ENCODE measurements at places on chromosomes 13 and 19.

DNA sequence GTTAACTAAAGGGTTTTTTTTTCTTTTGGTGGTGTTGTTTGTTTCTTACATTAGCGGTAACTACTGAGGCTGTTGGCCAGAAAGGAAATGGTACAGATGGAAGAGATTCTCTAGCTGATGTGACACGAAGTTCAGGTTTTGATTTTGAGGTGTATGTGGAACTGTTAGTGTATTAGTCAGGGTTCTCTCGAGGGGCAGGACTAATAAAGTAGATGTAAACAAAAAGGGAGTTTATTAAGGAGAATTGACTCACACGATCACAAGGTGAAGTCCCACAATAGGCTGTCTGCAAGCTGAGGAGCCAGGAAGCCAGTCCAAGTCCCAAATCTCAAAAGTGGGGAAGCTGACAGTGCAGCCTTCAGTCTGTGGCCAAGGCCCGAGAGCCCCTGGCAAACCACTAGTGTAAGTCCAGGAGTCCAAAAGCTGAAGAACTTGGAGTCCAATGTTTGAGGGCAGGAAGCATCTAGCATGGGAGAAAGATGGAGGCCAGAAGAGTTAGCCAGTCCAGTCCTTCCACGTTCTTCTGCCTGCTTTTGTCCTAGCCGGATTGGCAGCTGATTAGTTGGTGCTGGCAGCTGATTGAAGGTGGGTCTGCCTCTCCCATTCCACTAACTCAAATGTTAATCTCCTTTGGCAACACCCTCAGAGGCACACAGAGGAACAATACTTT lies 577.6 kb downstream of the EFNB2 start:
- no peak for DNase-seq

- DNase-seq = no peak
These were observed 37.3 kb downstream of the NFIC start for GRCh38 chr19:3403489-3404323.

DNA sequence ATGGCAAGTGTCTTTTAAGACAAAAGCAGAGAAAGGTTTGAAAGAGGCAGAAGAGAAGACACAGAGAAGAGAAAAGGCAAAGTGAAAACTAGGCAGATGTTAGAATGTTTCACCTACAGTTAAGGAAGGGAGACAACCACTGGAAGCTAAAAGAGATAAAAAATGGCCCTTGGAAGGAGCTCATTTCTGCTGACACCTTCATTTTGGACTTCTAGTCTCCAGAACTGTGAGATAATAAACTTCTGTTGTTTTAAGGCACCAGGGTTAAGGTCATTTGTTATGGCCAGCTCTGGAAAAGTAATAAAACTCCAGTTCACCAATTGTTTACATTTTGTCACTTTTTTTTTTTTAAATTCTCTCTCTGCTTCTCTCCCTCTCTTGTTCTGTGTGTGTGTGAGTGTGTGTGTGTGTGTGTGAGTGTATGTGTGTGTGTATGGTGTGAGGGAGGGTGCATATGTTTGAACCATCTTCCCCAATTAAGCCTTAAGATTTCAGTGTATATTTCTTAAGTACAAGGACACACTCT lies 374.6 kb downstream of the DACH1 start:
- no peak for DNase-seq

- DNase-seq = no peak
These were observed 389.3 kb upstream of the PCDH9 start for GRCh38 chr13:67619351-67619994.

DNA sequence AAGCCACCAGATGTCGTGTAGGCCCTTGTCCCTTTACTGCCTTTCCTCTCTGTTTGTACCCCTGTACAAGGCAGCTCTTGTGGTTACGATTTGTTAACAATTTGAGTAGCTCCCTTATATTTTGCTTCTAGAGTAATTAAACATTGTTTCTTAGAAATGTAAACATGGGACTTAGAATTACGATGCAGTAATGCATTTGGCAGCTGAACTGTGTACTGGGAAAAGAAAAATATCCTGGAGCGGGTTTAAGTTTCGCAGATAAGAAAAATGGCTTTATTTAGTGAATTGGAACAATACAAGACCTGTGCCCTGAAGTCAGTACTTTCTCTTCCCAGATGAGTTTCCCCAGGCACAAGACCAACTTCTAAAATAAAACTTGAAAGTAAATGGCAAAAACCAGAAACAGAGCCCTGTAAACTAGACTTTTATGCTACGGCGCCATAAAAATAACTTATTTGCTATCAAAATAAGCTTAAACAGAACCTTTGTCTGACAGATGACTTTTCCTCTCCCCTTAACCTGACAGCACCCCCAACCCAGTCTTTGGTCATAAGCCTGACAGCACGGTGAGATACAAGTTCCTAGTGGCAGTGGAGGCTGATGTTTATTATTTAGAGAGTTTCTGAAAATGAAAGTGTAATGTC lies 63.0 kb downstream of the LRCH1 start:
- DNase-seq = no peak

DNA sequence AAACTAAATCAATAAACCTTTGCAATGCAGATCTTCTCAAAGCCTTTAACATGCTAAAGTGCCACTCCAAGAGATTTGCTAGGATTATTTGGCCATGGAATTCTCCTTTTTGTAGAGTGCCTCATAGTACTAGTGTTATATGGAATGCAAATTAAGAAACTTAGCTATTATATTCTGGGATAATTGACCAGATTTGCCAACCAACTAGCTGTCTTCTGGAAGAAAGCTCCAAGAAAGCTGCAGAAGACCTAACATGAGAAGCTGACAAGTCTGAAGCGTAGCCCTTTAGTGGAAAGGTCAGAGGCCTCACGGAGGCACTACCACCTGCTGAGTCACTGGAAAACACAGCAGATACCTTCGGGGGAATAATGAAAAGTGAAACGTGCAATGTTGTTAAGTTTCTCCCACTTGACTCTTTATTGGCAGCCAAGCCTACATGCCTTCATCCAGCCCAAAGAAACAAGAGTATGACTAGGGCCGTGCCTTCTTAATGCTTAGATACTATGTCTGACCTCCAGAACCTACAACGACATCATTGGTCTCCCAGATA lies 29.8 kb upstream of the KATNAL1 start:
- no peak for DNase-seq

GRCh38 chr13:20192158-20192835 lies 441 bp downstream of the GJB2 start:
- DNase-seq = peak; percentile 49

GRCh38 chr19:44641501-44642265 lies 2.0 kb upstream of the PVR start:
- no peak for DNase-seq

- DNase-seq = peak; percentile 86
These were observed at the start of gene CLIP3 for GRCh38 chr19:36032251-36033104. Gene CLIP3 (minus strand): TSS chr19:36032873. CDS start chr19:36032357, 516 bp downstream.

DNA sequence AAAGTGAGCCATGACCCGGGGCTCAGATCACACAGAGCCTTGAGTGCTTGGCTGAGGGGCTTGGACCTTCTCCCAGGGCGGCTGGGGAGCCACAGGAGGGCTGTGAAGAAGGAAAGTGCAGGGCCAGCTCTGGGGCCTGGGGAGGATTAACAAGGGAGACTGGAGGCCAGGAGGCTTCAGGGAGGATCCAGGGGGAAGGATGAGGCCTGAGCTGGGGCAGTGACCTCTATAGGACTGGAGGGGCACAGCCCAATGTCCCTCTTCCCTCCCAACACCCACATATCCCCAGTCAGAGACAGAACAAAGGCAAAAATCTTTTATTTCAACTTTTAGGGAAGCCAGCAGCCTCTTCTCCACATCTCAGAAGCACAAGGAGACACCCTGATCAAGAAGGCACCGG lies 4.7 kb upstream of the SLC17A7 start:
- no peak for DNase-seq

- DNase-seq = no peak
These were observed 861.9 kb upstream of the SLITRK1 start for GRCh38 chr13:84744203-84744602.

DNA sequence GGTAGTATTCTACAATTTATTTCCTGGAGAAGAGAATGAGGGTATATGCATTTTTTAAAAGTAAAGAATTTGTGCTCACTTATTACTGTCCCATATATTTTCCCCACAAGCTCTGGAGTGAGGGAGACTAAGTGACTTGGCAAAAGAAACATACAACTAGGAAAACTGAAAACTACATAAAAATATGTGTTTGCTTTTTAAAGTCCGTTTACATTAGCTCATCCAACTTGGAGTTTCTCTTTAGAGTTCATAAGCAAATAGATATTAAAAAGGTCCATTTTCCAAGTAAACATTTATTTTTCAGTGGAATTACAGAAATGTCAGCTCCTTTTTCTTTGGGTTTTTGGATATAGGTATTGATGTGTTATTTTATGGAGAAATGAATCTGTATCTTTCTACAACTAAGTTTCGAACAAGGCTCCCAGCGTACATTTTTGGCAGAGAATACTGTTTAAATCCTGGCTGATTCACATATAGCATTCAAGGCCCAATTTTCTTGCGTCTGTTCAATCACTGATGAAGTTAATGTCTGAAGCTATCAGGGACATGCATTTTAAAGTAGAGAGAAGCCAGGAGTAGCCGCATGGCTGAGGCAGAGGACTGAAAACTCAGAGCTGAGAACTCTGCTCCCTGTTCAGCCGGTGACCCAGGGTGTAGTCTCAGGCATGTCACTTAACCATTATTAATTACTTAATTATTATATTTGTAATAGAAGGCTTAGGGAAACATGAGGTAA lies 729.4 kb downstream of the EFNB2 start:
- DNase-seq = no peak

- DNase-seq = no peak
These were observed 76.0 kb downstream of the CAB39L start for GRCh38 chr13:49367640-49368422.

DNA sequence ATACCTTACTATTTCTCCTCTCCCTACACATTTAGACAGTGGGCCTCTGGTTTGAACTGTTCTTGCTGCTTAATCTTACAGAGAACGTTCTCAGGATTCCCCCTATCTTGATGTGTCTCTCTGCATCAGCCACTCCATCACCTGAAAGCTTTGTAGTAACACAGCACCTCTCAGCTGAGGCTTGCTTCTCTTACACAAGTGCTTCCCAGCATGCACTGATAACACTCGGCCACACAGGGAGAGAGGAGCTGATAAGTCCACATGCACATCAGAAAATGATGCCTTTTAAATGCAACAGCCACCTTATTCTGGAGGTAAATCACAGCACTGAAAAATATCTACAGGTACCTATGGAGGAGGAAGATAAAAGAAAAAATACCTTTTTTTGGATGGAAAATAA lies 192.2 kb upstream of the TSHZ3 start:
- no peak for DNase-seq

GRCh38 chr19:459724-460511 lies 915 bp downstream of the SHC2 start:
- DNase-seq = peak; percentile 73

DNA sequence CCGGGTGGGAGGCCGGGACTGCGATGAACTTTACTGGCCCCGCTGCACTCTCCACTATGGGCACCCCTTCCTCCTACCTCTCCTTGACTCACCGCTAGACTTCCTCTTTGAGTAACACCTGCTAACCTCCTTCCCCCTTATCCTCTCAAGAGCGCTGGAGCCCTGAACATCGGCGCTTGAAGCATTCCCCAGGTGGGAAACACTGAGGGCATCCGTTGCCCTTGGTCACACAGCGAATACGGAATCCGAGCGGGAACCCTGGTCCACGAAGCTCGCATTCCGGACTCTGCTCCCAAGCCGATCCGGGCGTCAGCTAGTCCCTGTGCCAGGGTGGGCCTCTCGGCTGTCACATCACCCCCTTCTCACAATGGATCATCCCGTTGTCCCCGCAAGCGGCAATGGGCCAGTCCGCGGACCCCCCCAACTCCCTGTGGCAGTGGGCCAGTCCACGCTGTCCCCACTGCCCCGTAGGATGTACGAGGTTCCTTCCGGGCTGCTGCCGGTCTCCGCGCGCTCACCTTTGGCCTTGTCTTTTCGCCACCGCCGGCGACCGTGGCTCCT lies 4.2 kb downstream of the LIPE start:
- DNase-seq = peak; percentile 60

GRCh38 chr19:49588365-49589122 lies 2.4 kb upstream of the PRR12 start:
- peak; percentile 43 for DNase-seq

DNA sequence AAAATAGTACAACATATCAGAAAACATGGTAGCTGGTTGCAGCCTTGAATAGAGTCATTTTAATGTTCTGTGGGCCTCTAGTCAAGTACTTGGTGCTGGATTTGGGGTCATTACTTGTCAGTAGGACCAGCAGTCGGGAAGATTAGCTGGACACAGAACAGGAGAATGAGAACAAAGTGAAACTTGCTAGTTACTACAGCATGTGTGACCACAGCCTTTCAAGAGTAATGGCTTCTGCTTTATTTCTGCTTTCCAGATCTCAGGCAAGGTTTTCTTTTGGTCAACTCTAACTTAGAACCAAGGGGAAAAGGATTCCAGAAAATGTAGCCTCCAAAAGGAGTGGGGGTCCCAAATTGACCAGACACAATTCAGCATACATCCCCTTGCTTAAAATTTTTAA lies 17.1 kb upstream of the VWA8 start:
- DNase-seq = no peak

- no peak for DNase-seq
These were observed 105.3 kb downstream of the MYO16 start for GRCh38 chr13:108734676-108735075.

- DNase-seq = no peak
These were observed 2.9 kb upstream of the CHAMP1 start for GRCh38 chr13:114311387-114311786.

DNA sequence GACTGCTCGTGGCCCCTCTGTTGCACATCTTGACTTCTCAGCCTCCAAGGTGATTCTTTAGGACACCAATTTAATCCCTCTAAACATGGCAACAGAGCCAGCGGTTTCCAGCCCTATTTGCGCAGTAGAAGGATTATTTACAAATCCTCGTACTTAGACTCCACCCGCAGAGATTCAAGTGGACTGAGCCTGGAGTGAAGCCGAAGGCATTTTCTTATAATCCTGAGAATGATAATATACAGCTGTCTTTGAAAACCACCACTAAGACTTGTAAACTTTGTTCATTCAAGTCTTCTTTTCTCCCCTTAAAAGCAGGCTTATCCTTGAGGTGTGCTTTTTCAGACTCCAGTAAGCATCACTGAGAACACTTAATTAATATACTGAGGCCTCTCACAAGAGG lies 4.8 kb upstream of the DPRX start:
- DNase-seq = no peak

- no peak for DNase-seq
These were observed 3.9 kb downstream of the TEX30 start for GRCh38 chr13:102769679-102770078.

DNA sequence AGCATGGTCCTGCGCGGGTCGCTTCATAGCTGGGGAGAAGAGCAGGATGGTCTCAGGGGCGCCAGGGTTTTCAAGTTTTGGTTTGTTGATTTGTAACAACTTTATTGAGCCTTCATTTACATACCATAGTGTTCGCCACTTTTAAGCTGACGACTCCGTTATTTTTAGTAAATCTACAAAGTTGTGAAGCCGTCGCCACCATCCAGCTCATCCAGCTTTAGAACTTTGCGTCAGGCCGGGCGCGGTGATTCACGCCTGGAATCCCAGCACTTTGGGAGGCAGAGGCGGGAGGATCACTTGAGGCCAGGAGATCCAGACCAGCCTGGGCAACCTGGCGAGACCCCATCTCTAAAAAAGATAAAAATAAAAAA lies 404 bp downstream of the C19orf44 start:
- no peak for DNase-seq

GRCh38 chr13:112241288-112241687 lies 134.9 kb upstream of the SPACA7 start:
- no peak for DNase-seq

Data from GM13977 (cell line).